ENCODE measurements at places on chromosomes 11 and 22.

- no peak for DNase-seq
Observed at GRCh38 chr11:122850076-122850631, 11.9 kb downstream of the CRTAM start.

DNA sequence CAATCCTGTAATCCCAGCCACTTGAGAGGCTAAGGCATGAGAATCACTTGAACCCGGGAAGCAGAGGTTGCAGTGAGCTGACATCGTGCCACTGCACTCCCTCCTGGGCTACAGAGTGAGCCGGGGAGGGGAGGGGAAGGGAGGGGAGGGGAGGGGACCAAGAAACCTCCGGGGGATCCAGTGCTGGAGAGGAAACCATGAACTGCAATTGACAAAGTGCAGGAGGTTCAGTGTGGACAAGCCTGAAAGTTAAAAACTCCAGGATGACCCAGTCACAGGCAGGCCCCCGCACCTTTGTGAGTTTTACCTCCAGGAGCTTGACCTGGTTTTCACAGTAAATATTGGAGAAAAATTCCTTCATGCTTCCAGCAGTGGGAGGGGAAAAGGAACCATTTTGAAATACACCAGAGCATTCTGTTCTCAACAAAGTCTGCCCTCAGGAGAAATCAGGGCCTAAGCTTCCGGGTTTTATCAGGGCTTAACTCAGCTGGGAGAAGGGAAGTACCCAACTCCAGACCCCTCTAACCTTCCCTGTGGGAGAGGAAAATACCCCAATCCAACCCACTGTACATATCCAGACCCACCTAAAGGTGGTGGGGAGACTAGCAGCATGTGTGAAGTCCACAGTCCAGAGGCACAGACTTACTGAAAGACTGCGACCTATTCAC lies 15.5 kb upstream of the ZFTA start:
- no peak for DNase-seq

DNA sequence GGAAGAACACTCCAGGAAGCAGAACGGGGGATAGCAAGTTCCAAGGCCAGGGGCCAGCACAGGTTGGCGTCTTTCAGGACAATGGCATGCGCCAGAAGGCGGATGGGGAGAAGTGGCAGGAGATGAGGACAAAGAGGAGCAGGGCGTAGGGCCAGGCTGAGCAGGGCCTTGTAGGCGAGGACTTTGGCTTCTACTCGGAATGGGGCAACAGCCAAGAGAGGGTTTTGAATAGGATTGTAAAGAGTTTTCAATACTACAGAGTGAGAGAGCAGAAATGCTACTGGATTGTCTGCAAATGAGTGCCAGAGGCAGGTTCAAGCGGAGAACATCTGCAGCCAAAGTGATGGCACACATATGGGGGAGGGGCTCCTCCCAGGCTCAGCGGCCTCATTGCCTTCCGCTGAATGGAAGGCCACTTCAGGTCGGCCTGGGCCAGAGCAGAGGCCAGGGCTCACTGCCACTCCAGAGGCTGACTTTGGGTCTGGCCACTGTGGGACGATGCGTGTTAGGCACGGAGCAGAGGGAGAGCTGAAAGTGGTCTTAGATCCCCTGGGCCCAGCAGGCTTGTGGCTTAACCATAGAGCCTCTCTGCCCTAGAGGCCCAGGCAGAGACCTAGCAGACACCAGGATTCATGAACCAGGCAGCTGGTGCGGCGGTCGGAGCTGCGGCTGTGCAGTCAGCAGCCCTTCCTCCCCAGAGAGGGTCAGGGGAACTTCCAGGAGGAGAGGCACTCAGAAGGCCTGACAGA lies 118.2 kb downstream of the DSCAML1 start:
- DNase-seq = no peak

DNA sequence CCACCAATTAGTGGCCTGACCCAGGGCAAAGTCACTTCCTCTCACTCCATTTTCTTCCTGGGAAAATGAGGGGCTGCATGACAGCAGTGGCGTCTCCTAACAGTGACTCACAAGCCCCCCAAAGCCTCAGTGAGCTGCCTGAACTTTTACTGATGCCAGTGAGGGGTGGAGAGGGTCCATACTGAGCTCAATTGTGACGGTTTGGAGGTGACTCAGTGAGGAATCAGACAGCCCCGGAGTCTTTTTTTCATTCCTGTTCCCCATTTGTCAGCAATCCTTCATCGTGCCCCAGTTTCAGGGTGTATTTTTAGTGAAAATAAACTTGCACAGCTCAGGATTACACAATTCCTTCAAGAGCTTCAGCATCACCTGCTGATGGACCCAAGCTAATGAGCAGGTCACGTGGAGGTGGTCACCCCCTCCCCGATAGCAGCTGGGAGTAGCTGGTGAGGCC lies 30.1 kb upstream of the RASD2 start:
- DNase-seq = no peak

GRCh38 chr11:44261800-44262591 lies 47.9 kb downstream of the ALX4 start:
- no peak for DNase-seq

DNA sequence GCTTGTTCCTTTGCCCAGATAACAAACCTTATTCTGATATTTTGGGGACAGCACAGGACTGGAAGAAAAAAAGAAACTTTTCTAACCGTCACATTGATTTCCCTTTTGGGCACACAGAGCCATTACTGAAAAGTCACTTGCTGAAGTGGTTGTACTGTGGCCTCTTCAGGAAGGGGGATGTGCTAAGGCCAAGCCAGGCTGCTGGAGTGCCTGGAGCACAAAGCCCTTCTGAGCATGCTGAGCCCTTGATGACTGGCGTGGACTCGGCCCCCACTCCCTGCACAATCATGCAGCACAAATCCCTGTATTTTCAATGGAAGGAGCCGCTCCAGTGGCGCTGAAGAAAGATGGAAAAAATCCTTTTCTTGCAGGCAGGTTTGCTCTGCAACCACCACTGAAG lies 164.2 kb downstream of the NTM start:
- DNase-seq = no peak

GRCh38 chr22:29377979-29378378 lies 10.4 kb downstream of the AP1B1 start:
- no peak for DNase-seq

- DNase-seq = no peak
Observed at GRCh38 chr11:66476841-66477251, 3.4 kb upstream of the DPP3 start.

- no peak for DNase-seq
Observed at GRCh38 chr22:32650553-32651345, 150.8 kb upstream of the TIMP3 start.

GRCh38 chr22:23781511-23782183 lies 5.1 kb upstream of the SMARCB1 start:
- DNase-seq = no peak

GRCh38 chr11:67054346-67054835 lies 2.3 kb upstream of the RHOD start:
- no peak for DNase-seq

- DNase-seq = no peak
Observed at GRCh38 chr22:23100124-23100801, 29.9 kb downstream of the GNAZ start.

DNA sequence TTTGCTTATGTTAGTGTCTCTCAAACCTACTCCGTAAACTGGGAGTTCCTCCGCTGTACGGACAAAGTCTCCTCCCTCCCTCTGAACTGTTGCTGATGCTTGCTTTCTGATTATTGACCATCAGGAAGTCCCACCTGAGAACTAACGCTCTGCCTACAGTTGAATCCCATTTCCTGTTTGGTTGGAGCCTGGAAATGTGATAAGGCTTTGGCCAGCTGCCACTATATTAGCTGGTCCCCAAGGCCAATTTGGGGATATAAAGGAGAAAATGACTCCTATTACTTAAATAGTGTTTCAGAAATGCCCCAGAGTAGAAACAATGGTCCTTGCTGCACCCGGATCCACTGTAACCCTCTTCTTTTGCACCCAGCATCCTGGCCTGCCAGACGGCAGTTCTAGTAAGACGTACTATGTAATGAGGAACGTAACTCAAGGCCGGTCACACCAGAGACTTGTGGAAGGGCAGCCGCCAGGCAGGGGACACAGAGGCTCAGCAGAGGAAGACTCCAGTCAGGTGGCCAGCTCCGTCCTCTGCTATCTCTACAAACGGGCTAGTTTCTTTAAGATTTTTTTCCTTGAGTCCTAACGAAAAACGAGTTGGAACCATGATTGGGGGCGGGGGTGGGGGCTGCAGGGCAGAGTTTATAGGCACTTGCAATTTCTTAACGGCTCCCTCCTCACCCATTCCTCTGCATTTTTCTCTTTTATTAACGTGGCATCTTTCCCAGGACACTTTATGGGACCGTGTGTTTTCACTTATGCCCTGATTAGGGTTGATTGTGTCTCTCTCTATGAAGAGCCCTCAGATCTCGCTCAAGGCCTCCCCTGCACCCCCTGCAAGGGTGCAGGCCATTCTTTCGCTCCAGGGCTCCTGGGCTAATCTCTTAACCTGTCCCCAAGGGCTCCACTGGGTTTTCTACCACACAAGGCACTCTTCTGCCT lies 72.8 kb upstream of the CDON start:
- no peak for DNase-seq

DNA sequence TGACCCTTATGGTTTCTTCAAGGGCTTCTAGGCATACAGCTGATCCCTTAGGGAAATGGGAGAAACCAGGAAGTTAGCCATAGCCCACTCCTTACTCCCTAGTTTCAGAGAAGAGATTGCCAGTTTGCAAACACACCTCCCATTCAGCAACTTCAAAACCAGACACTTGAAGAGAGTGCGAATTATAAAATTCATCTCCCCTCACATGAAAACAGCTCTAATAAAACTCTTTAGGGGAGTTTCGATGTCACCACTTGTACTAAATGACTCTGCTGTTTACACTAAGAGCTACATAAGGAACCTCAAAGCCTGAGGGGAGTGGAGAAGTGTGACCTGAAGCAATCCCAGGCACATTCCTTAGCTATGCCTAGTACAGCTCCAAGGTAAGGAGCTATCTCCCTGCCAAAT lies 8.3 kb downstream of the LGR4 start:
- no peak for DNase-seq

GRCh38 chr11:65577756-65578109 lies 1.9 kb downstream of the EHBP1L1 start:
- DNase-seq = no peak

DNA sequence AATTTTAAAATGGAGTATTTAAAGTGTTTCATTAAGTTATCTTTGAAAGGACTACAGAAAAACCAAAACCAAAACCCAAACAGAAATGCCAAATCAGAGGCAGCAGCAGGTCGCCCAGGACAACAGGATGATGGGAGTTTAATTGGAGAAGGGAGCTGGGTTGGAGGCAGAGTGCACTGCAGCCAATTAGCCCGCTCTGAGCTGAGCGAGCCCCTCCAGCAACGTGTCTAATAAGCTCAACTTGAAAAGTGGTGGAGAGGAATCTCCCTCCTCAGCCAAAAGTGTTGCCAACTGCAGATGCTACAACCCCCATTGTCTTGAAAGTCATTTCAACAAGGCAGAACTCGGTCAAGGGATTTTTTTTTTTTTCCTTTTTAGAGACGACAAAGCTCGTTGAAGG lies 323.9 kb downstream of the CADM1 start:
- no peak for DNase-seq

- no peak for DNase-seq
Observed at GRCh38 chr11:88398372-88398771, 60.8 kb upstream of the CTSC start.

DNA sequence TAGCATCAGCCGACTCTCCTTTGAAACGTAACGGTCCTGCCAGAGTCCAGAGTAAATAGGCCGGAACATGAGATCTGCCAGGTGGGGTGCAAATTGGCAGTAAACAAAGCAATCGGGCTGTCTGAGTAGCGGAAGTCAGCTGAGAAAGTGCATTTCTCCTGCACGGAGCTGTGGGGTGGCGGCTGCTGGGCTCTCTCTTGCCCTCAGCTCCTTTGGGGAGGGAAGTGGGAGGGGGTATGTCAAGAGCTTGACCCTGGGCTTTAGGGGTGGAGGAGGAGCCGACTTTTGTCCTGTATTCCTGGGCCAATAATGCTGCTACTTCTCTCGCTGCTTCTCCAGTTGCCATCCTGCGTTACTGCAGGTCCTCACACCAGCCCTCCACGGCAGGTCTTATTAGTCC lies 11.6 kb downstream of the GRIK4 start:
- DNase-seq = no peak
